HS-27A (cell line): ENCODE measurements at places on chromosomes 1 and 21.

- no peak for DNase-seq
Observed at GRCh38 chr1:71422221-71422620, 341.4 kb upstream of the ZRANB2 start.

GRCh38 chr1:79193211-79194079 is 186.9 kb upstream of the ADGRL4 start:
- DNase-seq, result peak; percentile 45

GRCh38 chr1:77831976-77832711 is 52.7 kb downstream of the MIGA1 start:
- DNase-seq, result peak; percentile 53

- DNase-seq, result no peak
Observed at GRCh38 chr1:216785737-216786136, 62.5 kb upstream of the ESRRG start.

DNA sequence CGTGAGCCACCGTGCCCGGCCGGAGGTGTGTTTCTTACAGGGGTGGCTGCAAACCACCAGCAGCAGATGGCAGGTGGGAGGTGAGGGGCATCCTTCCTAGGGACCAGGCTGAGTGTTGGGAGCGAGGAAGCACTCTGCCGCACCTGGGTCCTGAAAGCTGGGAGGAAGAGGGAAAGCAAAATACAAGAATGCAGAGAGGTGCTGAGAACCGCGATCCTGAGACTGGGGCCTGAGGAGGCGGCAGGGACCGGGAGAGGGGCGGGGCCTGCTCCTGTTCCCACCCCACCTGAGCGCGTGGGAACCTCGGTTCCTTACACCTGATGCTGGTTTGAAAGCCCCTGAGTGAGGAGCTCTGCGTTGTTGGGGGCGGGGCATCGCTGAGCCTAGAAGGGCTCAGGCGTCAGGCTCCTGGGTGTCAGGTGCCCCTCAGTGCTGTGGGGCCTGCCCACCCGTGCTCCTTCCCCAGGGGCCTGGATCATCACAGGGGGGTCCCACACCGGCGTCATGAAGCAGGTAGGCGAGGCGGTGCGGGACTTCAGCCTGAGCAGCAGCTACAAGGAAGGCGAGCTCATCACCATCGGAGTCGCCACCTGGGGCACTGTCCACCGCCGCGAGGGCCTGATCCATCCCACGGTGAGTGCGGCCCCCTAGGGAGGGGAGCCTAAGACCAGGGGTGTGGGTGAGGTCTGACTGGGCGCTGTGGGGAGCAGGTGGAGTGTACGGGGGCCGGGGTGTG is 15.5 kb downstream of the TRPM2 start:
- DNase-seq, result no peak

DNA sequence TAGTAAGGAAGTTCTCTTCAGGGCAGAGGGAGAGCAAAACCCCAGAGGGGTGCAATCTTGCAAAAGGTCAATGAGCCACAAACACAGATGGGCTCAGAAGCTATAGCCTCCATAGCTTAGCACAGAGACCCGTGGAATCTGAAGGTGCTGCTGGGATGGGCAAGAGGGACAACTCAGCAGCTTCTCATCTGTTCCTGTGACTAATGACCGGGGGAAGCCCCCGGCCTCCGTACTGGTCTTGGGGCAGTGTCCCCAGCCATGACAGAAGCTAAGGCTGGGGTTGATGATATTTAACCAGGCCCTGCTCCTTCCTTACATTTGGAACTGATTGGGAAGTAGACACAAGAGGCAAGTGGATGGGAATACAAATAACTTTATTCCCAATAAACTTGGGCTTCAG is 19.1 kb downstream of the EXOC8 start:
- no peak for DNase-seq

DNA sequence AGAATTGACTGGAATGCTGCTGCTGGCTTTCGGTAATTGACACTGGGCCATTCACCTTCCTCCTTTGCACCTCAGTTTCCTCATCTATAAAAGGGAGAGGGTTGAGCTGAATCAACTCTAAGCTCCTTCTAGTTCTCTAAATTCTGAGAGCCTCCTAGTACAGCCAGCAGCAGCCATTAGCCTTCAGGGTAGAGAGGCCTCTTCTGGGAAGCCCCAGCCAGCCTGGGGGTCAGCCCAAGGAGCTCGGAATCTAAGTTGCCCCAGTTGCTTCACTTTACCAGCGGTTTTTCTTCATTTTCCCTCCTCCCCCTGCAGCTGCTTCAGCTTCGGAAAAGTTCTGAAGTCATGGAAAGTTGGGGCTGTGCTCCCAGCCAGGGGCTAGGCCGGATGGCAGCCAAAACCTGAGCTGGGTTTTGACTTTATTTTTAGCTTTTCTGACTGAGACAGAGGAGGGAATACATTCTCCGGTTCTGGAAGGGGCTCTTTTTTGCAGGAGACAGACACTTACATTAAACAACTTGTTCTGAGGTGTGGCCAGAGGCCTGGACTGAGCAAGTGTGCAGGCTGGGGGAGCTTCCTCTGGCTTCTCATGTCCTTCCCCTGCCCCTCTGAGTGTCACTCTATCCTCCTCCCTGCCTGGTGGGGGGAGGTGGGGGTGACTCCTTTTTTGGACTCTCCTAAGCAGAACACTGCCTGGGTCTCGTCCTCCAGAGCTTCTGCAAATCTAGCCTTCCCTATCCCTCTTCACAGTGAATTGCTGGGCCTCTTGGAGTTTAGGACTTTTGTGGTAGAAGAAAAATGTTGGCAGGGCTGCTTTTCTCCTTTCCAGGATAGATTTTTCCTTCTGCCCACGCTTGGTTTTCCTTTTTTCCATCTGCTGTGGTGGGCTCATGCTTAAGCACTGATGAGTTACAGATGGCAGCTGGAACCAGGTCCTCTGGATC is 14.4 kb downstream of the LMNA start:
- no peak for DNase-seq

DNA sequence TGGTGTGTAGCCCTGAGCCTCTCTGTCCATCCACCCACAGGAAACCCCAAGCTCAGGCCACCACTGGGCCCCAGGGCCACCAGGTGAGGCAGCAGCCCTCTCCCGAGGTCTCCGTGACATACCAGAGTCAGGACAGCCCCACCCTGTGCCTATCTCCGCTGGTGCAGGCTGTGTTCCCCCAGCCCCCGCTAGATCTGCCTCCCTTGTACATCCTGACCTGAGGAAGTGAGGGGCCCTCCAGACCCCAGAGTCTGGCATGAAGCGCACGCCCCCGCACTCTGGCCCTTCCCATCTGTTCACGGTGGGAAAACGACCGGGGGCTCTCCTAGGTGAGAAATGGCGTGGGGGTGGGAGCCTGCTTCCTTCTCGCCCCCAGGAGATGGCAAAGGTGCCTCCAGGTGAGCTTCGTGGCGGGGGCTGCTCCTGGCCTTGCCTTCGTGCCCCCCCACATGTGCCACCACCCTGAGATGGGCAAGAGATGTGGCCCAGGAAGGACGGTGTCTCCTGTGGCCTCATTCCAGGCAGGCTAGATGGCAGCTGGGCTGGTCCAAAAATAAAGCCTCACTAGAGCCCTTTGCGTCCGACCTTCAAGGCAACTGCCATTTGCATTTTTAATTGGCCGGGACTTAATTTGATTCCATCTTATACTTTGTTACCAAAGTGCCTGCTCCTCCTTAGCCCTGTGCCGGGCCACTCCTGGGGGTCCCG is 3.1 kb downstream of the GABRD start:
- no peak for DNase-seq

- no peak for DNase-seq
Observed at GRCh38 chr1:243984788-243985187, 66.3 kb upstream of the ZBTB18 start.

- DNase-seq, result no peak
Observed at GRCh38 chr1:203296460-203297073, 8.8 kb upstream of the BTG2 start.

GRCh38 chr1:7580923-7581753 is 190.0 kb upstream of the VAMP3 start:
- no peak for DNase-seq

DNA sequence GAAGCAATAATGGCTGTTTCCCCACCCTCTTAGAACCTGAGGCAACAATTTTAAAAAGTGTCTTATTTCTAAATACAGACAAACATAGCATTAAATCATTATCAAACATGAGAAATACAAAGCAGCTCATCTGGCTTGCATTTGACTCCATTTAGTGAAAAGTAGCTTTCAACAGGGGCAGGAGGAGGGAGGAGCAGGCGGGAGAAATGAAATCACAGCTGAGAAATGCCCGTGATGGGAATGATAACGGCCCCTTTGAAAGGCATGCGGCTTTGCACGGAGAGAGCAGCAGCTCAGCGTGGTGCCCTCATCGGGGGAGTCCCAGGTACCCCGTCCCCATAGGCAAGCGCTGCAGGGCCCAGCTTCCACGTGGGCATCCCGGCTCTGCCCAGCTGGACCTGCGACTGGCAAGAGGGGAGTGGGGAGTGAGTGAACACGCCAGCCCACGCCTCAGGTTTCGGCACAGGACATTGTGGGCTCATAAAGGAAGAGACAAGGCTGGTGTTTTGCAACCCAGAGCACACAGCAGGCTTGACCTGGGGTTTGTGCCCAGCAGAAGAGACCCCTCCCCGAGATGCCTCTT is 134.6 kb downstream of the NPHP4 start:
- no peak for DNase-seq

- no peak for DNase-seq
Observed at GRCh38 chr1:99476058-99476457, 169.9 kb upstream of the PALMD start.

- no peak for DNase-seq
Observed at GRCh38 chr1:32256473-32257226, 5.6 kb downstream of the LCK start.

DNA sequence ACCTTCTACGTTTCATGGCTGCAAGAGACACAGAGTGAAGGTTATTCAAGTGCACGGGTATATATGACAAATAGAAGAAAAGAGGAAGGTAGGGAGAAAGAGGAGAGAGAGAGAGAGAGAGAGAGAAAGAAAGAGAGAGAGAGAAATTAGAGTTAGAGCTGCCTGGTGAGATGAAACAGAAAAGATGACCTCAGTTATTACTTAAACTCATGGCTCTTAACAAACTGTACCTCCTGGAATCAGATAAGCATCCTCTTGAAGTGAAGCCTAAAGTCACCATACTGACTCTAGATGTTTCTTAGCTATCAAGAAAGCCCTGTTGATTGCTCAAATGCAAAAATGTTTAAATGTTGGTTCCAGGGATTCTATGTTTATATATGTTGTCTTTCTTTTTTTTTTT is 597.7 kb upstream of the ZP4 start:
- no peak for DNase-seq

- DNase-seq, result no peak
Observed at GRCh38 chr1:219790834-219791615, 137.3 kb downstream of the SLC30A10 start.

GRCh38 chr1:56229186-56229585 is 350.2 kb downstream of the PLPP3 start:
- no peak for DNase-seq

DNA sequence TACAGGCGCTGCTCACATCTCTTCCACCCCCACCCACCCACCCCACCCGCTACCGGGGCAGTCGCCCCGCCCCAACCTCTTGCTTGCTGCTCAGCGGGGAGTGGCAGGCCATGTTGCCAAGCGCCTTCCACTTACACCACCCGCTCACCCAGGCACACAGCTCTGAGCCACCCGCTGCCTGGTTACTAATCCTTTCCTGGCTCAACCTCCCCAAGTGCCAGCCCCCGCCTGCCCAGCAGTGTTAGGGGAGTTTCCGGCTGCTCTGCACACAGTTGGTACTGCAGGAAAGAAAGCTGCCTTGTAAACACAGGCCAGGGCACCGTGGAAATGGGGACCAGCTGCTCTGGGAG is 56.2 kb downstream of the LACTBL1 start:
- DNase-seq, result no peak

DNA sequence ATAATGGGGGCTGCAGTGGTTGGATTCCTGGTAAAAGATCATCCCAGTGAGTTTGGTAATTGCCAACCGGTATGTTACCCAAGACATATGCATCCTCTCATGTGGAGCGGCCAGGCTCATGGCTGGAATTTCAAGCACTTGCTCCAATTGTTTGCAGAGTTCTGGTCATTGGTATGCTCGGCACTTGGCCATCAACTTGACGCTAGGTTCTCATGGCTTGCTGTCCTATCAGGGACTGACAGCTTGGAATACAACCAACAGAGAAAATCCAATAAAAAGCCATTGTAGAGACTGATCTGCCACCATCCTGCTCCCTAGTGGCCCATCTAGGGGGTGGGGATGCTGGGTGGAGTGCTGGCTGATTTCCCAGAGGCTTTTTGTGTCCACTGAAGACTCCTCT is 120.9 kb downstream of the EDEM3 start:
- DNase-seq, result no peak

DNA sequence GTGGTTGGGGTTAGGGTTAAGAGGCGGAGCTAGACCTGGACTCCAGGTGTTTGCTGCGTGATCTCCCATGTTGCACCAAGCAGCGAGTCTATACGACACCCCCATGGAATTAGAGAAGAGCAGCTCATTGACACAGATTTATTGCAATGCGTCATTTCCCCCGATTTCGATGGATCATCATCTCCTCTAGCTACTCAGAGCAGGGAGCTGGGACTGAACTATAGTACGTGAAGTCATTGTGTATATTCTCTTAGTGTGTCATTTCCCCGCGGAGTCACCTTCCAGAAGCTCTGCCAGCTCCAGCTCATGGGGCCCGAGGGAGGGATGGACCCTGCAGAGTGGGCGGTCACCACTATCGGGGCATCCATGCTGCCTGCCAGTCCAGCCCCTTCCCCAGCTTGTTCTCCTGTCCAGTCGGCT is 7.5 kb upstream of the C2CD2 start:
- no peak for DNase-seq

DNA sequence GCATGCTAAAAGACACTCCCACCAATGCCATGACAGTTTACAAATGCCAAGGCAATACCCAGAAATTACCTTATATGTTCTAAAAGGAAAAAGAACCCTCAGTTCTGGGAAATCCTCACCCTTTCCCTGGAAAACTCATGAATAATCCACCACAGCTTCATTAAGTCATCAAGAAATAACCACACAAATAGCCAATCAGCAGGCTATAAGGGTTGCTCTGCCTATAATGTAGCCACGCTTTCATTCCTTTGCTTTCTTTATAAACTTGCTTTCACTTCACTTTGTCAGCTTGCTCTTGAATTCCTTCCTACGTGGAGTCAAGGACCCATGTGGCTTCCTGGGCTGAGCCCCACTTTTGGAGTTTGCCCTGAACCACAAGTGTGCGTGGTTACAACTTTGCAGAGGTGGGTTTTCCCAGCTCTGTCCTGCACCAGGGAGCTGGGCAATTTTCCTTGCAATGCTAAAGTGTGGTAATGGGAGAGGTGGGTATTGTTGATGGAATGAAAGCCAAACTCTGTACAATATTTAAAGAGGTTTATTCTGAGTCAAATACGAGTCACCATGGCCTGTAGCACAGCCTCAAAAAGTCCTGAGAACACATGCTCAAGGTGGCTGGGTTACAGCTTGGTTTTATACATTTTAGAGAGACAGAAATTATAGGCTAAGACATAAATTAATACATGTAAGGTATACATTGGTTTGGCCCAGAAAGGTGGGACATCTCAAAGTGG is 42.2 kb upstream of the COG2 start:
- DNase-seq, result no peak

- DNase-seq, result no peak
Observed at GRCh38 chr1:219465212-219466093, 147.5 kb downstream of the ZC3H11B start.
